ENCODE measurements at places on chromosomes 7 and 10.

DNA sequence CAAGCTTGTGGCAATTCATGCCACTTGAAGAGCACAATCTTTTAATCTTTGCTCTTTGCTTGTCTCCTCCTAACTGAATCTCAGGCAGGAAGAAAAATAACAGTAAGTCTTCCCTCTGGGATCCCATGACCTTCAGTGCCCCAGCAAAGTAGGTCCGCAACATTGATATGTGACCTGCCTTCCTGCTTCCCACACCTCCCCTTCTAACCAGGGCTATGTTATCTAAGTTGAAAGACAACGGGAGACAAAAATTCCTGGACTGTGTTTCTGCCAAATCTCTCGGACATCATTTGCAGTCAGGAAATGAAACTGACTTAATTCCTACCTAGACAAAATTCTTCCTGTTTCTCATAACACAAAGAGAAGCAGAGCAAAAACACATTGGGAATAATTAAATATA is 53.8 kb downstream of the C10orf90 start:
- no peak for DNase-seq

DNA sequence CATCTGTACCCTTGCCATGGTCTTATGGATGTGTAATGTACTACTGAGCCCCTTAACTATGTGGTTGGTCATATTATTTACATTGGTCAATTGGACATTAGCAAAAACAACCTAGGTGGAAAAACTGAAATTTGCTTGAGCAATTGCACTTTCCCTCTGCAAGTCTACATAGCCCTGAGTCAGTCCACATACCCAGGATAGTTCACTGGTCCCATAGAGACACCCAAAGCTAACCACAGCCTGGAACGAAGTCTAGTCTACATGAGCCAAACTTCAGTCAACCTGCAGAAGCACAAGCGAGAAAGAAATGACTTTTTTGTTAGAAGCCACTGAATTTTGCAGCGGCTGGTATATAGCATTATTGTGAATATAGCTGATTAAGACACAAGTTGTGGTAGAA is 37.6 kb upstream of the COL1A2 start:
- peak; percentile 37 for DNase-seq

DNA sequence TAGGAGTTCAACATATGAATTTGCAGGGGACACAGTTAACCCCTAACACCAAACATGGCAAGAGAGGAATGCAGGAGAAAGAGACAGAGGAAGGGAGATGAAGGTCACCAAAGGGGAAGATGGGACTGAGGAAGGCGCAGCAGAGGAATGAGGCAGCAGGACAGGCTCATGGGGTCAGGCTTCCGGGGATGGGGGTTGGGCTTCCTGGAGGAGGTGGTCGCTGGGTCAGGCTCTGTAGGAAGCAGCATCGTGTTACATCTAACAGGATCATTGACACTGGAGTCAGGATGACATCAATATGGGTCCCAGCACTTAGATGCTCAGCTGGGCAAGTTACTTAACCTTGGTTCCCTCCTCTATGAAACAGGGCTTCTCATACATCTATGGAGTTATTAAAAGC is 113.2 kb downstream of the NPTX2 start:
- no peak for DNase-seq

DNA sequence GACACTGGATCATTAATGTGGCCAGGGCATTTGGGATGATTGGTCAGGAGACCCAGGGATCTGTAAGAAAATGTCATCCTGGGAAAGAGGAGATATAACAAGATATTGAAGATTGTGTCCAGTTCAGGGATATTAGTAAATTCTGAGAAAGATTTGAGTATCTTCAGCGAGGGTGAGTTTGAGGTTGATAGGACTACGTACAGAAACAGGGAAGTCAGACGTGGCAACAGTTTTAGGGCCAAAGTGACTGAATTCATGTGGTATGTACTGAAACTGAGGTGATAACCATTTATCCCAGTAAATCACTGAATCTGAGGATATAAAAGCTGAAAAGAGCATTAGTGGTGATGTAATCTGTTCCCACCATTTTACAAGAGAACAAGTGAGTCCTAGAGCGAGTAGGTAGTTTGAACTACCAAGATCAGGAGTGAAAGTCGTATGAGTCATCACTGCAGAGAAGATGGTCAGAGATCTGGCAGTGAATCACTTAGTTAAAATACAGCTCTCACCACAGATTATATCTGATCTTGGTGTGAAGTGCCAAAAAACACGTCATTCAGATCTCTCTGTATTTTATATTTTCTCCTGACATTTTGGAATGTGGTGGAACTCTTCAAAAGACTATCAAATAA is 220.5 kb downstream of the CDK14 start:
- peak; percentile 65 for DNase-seq

GRCh38 chr7:102214477-102215072 is 72.1 kb upstream of the SH2B2 start:
- DNase-seq, result no peak

DNA sequence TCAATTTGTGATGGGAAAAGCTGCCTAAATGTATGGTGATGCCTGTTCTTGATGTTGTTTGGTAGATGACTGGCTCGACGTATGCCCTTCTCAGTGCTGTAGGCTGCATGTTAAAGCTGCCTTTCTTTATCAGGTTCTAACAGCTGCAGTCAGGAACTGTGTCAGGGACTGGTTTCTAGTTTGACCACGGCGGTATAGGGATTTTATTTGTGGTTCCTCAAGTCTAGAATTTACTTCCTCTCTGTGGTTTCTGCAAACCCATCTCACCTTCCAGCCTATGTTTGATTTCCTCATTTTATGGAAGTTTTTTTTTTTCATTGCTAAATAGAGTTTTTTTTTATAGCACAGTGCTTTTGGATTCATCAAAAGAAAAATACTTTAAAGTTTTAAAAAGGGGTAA is 26.5 kb downstream of the LMTK2 start:
- DNase-seq, result no peak

Measured in GM03348 (cell line).